Activated CD4-positive, alpha-beta T cell treated with anti-CD3 and anti-CD28 coated beads, Interleukin-10, Interleukin-2, amounts not matched to agents 100 ng/mL and 50 ng/mL, durations not matched to agents 16 hours and 8 hours (primary cell): ENCODE measurements at places on chromosomes 12 and 14.

DNA sequence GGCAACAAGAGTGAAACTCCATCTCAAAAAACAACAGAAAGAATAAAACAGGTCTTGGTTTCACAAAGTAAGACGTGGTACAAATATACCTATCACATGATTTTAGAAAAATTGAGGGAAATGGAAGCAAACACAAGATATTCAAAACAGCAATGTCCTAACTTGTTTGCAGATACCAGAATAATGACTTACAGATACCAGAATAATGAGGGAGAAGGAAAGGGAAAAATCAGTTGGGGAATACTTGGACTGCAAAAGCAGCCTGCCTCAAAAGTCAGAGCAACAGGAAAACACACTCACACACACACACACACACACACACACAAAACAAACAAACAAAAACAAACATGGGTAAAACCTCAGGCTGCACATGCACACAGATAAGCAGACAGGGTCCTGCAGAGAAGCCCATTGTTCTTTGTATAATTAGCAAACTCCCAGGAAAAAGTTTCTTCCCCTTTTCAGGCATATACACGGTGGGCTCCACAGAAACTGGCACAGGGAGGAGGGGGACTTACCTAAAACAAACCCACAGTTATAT, 65.7 kb upstream of the CAPRIN2 start:
- no peak for DNase-seq

GRCh38 chr14:74368441-74368840, 20.2 kb downstream of the VRTN start:
- DNase-seq = no peak

GRCh38 chr14:104792101-104792884, 3.3 kb downstream of the AKT1 start:
- DNase-seq = no peak

GRCh38 chr12:18467620-18468245, 206.4 kb downstream of the PIK3C2G start:
- DNase-seq = no peak

- DNase-seq = peak; percentile 80
Measured at GRCh38 chr12:25364529-25365339, 114.0 kb upstream of the KRAS start.

DNA sequence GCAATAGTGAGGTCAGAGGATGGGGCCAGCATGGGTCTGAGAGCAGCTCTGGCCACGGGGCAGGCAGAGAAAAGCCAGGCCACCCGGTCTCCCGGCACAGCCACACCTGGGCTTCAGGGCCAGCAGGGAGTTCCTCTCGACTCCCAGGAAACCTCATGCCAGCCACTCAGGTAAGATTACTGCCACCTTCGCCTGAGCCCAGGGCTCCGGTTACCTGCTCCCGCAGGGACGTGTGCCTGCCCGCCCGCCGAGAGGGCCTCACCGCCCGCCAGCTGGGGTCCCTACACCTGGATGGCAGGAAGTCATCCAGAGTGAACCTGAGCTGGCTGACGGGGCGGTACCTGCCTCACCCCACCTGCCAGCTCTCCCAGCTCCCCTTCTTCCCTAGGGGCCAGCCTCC, 7.3 kb downstream of the JAG2 start:
- DNase-seq = no peak

GRCh38 chr12:132084621-132085290, 59.4 kb downstream of the DDX51 start:
- DNase-seq = peak; percentile 74

- DNase-seq = no peak
Measured at GRCh38 chr14:78048120-78048519, 122.1 kb upstream of the NRXN3 start.
